ENCODE measurements at places on chromosomes 1 and 21. TPM values are rescaled to one million over a fixed set of nuclear protein-coding genes. Genes with fewer than 3 reads are reported as not detected.
A peak's percentile ranks its signal among the peaks of the same experiment; 100 is the strongest.

OR14K1 gene
- total RNA-seq, result not detected

MATN1 gene
- not detected for total RNA-seq

WLS gene
- 0.94 TPM for total RNA-seq

FYB2 gene
- 0.33 TPM for total RNA-seq

BCAN gene
- 0.88 TPM for total RNA-seq

GSTM1 gene
- 19.5 TPM for total RNA-seq

RNU1-1 gene
- 1,874 TPM for total RNA-seq

GRCh38 chr1:102942324-102942723, 166.0 kb downstream of the COL11A1 start:
- DNase-seq, result no peak

DNA sequence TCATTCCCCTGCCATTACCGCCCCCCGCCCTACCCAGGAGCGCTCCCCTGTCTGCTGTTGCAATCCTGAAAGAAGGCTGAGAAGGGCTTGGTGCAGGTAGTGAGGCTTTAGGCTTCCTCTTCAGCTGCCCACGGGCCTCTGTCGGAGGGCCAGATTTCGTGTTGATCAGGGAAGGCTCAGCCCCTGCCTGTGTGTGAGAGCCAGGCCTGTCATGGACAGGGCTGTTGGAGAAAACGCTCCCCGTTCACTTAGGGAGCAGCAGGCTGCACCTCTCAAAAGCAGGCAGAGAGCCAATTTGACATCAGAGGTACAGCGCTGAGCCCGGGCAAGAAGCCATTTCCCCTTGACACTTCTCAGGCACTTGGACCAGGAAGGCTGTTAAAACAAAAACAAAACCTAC, 19.0 kb downstream of the TEX35 start:
- DNase-seq, result peak; percentile 30

DNA sequence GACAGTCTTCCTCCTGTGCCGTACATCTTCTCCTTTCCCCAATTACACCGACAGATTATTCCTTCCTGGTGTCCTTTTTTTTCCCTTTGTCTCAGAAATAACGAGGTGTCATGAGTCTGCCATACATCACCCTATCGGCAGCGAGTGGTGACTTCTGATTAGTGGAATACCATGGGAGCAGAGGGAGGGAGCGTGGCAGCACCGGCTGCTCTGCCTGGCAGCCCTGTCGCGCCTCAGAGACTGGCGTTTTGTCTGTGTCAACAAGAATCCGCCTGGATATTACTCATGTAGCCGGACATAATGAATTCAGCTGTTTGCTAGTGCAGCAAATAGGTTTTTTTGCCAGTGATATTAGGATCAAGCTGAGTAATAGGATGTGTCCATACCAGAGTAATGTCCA, 51.8 kb downstream of the UTP25 start:
- no peak for DNase-seq

- DNase-seq, result no peak
These were observed 141.2 kb downstream of the ZBTB18 start for GRCh38 chr1:244192325-244192724.

- no peak for DNase-seq
These were observed 109.0 kb upstream of the KCTD3 start for GRCh38 chr1:215458104-215458503.

GRCh38 chr1:1000357-1001056, 610 bp upstream of the HES4 start:
- DNase-seq, result peak; percentile 78

- no peak for DNase-seq
These were observed 19.6 kb upstream of the CLCA4 start for GRCh38 chr1:86527306-86527705.

DNA sequence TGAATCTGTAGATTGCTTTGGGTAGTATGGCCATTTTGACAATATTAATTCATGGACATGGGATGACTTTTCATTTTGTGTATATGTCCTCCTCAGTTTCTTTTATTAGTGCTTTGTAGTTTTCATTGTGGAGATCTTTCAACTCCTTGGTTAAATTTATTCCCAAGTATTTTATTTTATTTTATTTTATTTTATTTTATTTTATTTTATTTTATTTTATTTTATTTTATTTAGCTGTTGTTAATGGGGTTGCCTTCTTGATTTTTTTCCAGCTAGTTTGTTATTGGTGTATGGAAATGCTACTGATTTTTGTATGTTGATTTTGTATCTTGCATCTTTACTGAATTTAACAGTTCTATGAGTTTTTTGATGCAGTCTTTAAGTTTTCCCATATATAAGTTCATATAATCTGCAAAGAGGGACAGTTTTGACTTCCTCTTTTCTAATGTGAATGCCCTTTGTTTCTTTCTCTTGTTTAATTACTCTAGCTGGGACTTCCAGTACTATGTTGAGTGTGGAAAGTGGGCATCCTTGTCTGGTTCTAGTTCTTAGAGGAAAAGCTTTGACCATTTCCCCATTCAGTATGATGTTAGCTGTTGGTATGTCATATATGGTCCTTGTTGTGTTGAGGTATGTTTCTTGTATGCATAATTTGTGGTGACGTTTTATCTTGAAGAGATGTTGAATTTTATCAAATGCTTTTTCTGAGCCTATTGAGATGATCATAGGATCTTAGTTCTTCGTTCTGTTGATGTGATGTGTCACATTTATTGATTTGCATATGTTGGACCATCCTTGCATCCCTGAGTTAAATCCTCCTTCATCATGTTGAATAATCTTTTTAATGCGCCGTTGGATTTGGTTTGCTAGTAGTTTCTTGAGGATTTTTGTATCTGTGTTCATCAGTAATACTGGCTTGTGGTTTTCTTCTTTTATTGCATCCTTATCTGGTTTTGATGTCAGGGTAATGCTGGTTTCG, 14.3 kb downstream of the CEPT1 start:
- no peak for DNase-seq

- no peak for DNase-seq
These were observed 20.7 kb downstream of the METTL13 start for GRCh38 chr1:171802207-171802606.

- DNase-seq, result no peak
These were observed 12.2 kb downstream of the SLC35F3 start for GRCh38 chr1:233916706-233917105.

GRCh38 chr1:77446841-77447555, 165.2 kb downstream of the AK5 start:
- no peak for DNase-seq

DNA sequence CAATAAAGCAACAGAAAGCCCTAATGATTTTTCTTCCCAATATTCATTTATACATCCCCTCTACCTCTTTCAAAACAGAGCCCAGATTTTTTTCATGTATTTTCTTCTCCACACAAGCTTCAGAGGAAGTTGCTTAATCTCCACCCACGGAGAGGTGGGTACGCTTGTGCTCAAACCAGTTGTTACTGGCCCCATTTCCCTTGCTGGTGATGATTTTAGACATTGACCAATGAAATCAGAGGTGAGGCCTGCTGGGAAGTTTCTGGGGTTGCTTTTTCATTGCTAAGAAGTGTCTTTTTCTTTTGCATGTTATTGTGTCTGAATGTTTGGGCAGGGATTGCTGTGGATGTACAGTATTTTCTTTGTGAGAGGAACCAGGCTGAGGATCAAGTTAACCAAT, 448.1 kb upstream of the B3GALT2 start:
- no peak for DNase-seq

- peak; percentile 72 for DNase-seq
These were observed 3.2 kb upstream of the TRAF5 start for GRCh38 chr1:211323156-211324063.
